ENCODE measurements at places on chromosomes 13 and 19. TPM values are rescaled to one million over a fixed set of nuclear protein-coding genes. Genes with fewer than 3 reads are reported as not detected.

The SIGLEC5 gene
- total RNA-seq = 0.68 TPM

- no peaks in the 10 kb centered on the region for H3K36me3 ChIP-seq
- H3K4me1 ChIP-seq = no peaks in the 10 kb centered on the region
These were observed 5.4 kb downstream of the RSPH6A start for GRCh38 chr19:45809643-45810159.

- H3K27ac ChIP-seq = no peak overlapping the region
- H3K4me1 ChIP-seq = no peaks in the 10 kb centered on the region
- no peak overlapping the region for H3K4me3 ChIP-seq
- DNase-seq = no peak
These were observed 154.2 kb upstream of the MAB21L1 start for GRCh38 chr13:35630551-35631275.

The KCNN4 gene
- total RNA-seq = 2.7 TPM

Measured in sigmoid colon (tissue), 7 donors.